ENCODE measurements at places on chromosomes 11 and 22. TPM values are rescaled to one million over a fixed set of nuclear protein-coding genes. Genes with fewer than 3 reads are reported as not detected.

The USP2 gene
- total RNA-seq = 0.65 TPM

The NAGA gene
- 11.6 TPM for total RNA-seq

DNA sequence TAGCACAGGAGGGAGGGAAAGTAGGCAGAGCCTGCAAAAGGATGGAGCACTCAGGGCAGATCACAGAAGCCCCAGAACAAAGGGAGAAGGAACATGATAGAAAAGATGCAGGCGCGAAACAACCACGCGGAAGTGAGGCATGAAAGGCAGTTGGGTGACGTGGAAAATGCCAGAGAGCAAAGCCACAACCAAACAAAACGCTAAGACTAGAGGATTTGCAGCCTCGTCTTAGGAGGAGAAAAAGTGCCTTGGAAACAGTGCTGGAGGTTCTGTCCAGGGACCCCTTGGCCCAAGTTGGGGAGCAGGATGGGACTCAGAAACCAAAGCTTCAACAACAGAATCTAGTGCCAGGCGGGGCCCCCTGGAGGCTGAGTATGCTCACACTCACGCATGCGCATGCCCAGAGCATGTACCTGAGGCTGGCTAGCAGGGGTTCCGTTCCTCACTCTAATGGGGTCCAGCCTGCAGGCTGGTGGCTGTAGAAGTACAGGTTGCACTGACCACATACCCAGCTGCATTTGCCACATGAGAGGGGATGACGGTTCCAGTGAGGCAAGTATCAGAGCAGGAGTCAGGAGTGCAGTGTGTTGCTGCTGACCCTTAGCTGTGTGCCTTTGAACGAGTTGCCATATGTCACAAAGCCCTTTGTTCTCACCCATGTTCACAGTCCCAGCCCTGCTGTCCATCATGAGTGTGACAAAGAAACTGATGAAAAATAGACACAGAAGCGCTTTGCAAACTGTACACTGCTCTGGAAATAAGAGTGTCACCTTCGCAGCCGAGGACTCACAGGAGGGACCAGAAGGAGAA is 568.6 kb upstream of the CADM1 start:
- DNase-seq = no peak
- no peaks in the 10 kb centered on the region for H3K27me3 ChIP-seq
- no peaks in the 10 kb centered on the region for H3K36me3 ChIP-seq
- no peak overlapping the region for H3K27ac ChIP-seq
- no peak overlapping the region for H3K4me3 ChIP-seq

- peaks cover 18% of the 10 kb centered on the region for H3K4me1 ChIP-seq
- H3K27me3 ChIP-seq = no peaks in the 10 kb centered on the region
- H3K27ac ChIP-seq = peak overlapping the region; percentile 62
- peak; percentile 57 for DNase-seq
- no peaks in the 10 kb centered on the region for H3K36me3 ChIP-seq
- peak overlapping the region; percentile 11 for H3K4me3 ChIP-seq
These were observed 42.1 kb upstream of the KLHL35 start for GRCh38 chr11:75474878-75475766.

DNA sequence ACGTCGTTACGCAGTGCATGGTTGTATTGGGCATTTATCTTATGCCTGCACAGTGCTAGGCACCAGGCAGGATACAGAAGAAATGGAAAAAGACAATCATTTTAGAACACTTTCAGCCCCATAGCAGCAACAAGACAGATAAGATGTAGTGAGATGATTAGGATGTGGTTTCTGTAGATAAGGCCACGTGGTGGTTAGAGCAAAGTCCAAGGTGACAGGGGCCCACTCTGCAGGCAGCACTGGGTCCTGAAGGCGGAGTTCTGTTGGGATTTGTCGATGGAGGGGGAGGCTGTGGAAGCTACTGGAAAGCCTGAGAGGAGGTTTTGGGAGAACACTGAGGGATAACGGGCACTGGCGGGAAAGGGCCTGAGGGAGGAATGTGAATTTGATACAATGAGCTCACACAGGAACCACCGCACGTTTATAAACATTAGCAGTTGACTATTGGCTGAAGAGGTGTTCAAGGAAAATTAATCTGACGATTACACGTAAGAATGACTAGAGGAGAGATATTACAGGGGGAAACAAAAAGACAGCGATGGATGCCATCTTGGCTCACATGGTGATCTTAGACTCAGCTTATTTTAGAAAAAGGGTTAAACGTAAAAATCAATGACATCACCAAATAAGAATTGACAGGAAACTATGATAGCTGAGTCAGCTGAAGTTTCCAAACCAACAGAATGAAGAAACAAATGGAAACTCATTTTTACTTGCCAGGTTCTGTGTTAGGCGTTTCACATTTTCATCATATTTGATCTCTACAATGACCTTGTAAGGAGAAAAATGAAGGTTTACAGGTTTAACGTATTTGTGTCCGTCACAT is 551.0 kb downstream of the OPCML start:
- H3K27ac ChIP-seq = no peak overlapping the region
- H3K27me3 ChIP-seq = no peaks in the 10 kb centered on the region
- no peak overlapping the region for H3K4me3 ChIP-seq
- no peaks in the 10 kb centered on the region for H3K4me1 ChIP-seq

DNA sequence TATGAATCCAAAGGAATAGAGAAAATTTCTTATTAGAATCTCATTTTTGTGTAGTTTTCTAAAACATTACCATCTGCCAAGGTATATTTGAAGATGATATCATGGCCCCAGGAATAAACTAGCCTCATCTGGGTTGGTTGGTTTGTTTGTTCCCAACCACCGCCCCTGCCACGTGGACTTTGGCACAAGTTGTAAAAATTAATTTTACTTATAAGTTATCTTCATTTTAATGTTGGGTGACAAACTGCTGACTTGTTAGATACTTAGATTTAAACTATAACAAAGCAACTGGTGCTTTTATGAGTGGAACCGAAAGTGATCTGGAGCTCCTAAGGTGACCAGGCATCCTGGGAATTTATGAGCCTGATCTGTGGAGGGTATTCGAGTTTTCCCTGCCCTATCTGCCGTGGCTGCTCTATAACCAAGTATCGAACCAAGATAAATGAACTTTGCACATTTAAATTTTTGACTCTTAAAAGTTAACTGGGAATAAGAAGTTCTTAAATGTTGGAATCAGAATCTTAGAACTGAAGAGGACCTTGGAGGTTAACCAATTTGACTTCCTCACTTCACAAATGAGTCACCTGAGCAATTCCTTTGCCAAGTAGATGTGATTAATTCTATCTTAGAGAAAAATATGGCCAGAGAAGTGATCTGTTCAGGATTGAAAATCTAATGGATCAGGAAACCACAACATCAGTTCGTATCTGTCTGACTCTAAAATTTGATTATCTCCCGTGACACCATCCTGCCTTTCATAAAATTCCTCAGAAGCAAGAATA is 129.1 kb upstream of the ARHGAP42 start:
- no peaks in the 10 kb centered on the region for H3K4me1 ChIP-seq
- no peaks in the 10 kb centered on the region for H3K36me3 ChIP-seq
- H3K27ac ChIP-seq = no peak overlapping the region
- H3K4me3 ChIP-seq = no peak overlapping the region
